Stromal cell of bone marrow (primary cell): ENCODE measurements at places on chromosomes 5 and 9.

DNA sequence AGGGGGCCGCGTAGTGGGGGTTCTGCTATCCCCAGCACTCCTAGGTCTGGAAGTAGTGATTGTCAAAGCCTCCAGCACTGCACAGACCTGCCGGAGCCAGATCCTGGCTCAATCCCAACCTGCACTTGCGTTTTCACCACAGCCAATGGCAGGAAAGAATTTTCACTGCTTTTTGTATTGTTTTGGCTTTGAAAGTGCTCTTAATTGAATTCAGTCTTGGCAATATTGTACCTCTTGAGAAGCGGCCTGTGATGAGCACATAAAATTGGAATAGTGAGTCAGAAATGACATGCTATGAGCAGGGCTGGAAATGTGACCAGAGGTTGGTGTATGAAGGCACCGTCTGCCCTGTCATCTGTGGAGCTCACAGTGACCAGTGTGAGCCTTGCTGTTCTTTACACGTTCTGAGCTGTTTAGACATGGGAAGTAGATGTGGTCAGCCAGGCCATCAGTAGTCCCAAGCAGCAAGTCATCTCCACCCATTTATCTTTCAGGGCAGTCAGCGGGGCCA lies 41.5 kb downstream of the SECISBP2 start:
- DNase-seq = peak; percentile 6

DNA sequence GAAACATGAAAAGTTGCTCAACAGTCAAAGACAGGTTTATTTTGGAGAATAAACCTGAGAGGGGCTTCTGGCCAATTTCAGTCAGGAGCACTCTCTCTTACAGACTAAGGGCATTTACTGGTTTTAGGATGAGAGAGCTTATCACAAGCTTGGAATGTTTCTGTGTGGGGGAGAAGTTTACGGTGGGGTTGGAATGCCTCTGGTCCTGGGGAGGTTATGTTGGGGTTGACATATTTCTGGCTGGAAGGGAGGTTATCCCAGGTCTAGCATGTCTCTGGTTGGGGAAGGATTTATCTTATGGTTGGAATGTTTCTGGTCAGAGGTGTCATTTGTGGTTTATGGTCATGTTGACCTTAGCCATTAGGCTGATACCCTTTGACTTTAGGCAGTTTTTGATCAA lies 1867.3 kb downstream of the EFNA5 start:
- DNase-seq = no peak

DNA sequence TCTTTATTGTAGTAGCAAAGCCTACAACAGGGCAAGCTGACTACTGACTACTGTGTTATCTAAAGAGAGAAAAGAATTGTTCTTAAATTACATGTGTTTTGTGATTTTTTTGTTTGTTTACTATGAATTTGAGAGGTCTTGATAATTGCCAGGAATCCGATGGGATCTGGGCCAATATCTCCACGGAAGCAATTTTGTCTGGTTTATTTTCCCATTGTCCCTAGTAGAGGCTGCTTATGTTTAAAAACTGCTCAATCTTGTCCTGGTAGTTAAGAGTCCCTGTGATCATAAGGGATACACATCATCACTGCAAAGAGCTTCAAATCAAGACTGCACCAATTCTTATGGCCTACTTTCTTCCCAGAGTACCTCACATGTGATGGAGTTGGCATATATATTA lies 94.4 kb downstream of the GLDC start:
- no peak for DNase-seq

GRCh38 chr9:114314256-114314867 lies 8.5 kb upstream of the ORM1 start:
- DNase-seq = no peak

- peak; percentile 84 for DNase-seq
Observed at GRCh38 chr9:12774861-12775678, at the start of gene LURAP1L. TSS of gene LURAP1L (plus strand) at chr9:12775020. CDS start at chr9:12775716, 696 bp downstream.

DNA sequence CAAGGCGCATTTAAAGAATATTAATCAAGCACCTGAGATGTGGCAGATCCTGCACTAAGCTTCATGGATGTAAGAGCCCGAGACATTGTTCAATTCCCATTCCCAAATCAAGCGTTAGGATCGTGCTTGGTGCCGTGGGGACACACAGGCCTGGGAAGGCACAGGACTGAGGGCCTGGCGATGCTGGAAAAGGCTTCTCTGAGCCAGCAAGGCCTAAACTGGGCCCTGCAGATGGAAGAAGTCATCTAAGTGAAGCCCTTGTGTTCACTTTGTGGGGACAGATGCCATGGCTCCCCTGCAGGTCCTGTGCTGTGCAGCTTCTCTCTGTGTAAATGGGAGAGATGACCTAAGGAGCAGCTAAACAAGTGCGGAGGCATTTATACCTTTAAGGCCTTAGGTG lies 83.9 kb downstream of the LIFR start:
- no peak for DNase-seq

DNA sequence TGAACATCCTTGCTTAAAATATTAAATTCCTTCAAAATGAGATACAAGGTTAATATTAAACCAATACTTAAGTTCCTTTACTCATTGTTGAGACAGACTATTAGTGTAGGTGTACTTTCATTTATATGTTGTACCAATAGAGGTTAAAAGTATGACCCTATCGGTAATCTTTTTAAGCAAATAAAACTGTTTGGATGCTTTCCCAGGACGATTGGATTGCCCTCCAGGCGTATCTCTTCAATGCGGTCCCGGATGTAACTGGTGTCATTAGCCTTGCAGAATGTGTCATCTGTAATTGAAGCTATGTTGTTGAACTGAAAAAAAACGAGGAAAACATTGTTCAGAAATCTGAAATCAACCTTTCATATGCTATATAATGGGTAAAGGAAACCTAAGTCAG lies 18.9 kb downstream of the OGN start:
- no peak for DNase-seq

DNA sequence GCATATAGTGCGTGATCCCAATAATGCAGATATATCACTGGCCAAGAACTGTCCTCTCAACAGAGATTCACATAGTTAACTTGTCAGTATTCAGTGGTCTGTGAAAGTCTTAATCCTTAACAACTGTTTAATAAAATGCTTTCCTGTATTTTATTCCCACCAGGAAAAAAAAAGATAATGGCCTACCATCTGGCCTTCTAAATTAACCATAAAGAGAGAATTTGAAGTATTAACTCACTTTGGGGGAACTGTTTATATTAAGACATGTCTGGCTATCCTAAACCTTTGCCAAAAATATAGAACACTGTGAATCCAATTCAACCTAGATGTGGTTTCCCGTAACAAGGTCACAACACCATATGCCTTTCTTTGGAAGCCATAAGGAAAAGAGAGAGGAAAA lies 818 bp upstream of the FREM1 start:
- no peak for DNase-seq

DNA sequence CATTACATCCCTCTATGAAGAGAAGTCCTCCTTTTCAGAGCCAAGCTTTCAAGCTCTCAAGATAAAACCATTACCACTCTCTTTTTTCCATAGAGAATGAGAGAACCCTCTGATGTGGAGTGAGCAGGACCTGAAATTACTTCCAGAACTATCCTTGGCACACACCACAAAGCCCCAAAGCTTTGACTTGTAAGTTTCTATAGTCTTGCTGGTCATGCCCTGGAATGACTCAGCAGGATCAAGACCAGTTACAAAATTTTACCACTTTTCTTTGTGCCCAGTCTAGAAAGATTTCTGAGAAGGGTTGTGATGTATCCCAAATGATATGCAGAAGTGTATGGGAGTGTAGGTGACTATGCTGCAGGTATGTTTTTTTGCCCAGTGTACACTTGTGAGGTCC lies 760.6 kb downstream of the TLE1 start:
- DNase-seq = peak; percentile 22

- DNase-seq = no peak
Observed at GRCh38 chr9:79154806-79155205, 417.0 kb upstream of the TLE4 start.

DNA sequence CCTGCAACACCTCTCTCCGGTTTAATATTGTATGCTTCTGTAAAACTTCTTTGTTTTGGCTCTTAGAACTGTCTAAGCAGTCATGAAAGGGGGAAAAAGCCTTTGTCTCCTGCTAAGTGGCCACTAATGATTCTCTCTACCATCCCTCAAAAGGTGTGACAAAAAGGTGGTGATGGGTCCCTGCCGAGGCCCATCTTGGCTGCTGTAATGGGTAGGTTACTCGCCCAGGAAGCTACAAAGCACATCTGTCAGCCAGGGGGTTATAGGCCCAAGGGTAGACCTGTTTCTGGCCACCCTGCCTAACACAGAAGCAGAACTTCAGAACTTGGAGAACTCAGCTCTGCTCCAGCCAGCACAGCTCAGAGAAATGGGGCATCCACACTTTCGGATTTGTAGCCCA lies 1.6 kb downstream of the FAM219A start:
- DNase-seq = no peak

- no peak for DNase-seq
Observed at GRCh38 chr5:8865266-8865665, 680.6 kb downstream of the SEMA5A start.

- no peak for DNase-seq
Observed at GRCh38 chr5:111834926-111835599, 78.1 kb upstream of the NREP start.

DNA sequence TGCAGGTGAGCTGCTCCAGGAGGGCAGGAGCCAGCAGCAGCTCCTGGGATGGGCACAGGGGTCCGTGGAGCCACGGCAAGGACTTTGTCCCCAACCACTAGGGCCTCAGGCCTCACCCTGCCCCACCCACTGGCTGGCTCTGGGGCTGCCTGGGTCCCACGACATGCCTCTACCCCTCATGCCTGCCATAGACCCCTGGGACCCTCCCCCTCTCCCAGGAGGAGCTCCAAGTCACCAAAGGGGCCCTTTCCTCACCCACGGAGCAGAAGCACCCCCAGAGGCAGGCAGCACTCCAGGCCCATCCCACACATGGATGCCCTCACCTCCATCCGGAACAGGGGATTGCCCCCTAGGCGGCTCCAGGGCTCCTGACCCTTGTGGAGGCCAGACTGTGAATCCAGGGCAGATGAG lies 6.5 kb downstream of the ABCA2 start:
- no peak for DNase-seq

DNA sequence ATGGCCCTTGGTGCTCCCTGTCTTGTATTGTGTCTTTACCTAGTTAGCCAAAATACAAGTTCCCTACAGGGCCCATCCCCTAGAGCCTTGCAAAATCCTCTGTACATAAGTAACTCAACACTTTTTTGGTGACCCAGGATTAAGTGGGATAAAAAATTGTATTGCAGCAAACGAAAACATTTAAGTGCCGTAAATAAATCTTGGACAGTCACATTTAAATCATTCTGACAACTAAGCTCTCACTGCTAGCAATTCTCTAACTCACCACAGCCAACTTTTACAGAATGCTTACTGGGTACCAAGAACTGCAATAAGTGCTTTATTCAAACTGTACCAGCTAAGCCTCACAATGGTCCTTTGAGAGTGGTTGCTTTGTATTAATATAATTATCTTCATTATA lies 56.6 kb downstream of the GNAQ start:
- no peak for DNase-seq

- DNase-seq = no peak
Observed at GRCh38 chr5:149240354-149240998, 31.2 kb upstream of the AFAP1L1 start.

DNA sequence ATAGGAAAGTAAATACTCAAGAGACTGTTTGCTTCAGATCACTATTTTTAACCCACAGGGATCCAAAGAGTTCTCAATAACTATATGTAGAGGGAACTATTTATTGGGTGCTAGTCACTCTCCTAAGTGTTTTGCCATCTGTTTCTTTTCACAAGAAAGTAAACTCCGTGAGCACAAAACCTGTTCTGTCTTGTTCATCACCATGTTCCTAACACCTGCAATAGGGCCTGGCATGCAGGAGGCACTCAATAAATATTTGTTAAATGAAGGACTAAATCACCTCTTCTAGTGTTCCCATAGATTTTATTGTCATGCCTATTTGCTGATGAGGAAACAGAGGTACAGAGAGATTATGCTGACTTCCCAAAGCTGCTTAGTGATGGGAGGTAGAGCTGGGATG lies 118.2 kb downstream of the VCAN start:
- no peak for DNase-seq

GRCh38 chr5:40869384-40869783 lies 28.2 kb downstream of the CARD6 start:
- DNase-seq = no peak

DNA sequence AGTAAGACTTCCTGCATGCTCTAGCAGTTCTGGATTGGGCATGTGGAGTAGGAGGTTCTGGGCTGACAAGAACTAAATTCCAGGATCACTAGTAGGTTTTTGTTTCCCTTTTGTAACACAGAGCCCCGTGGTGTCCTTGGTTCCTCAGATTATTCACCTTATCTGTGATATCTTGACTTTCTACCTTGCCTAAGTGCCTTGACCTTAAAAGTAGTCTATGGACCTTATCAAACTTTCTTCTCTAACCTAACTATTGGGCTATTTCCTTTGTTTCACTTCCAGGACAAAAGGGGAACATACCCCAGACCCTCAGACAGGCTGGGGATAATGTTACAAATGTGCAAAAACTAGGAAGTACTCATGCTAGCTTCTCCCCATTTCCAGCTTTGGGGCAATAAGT lies 595.3 kb downstream of the PSAT1 start:
- no peak for DNase-seq

- DNase-seq = no peak
Observed at GRCh38 chr5:76714751-76715485, 1.0 kb upstream of the F2R start.

GRCh38 chr9:114051281-114051680 lies 26.8 kb downstream of the AMBP start:
- DNase-seq = no peak
